Melanocyte of skin (primary cell): ENCODE measurements at places on chromosomes 4 and X. TPM values are rescaled to one million over a fixed set of nuclear protein-coding genes. Genes with fewer than 3 reads are reported as not detected.

Gene FGF16
- total RNA-seq: not detected in 2 replicates

Gene ARX
- not detected in 2 replicates for total RNA-seq

Gene SORCS2
- 0.69 and 1.5 TPM in 2 replicates for total RNA-seq

Gene MTNR1A
- not detected in 2 replicates for total RNA-seq

Gene BMX
- total RNA-seq: under 0.01 and 0.34 TPM in 2 replicates

Gene RHOXF1
- not detected in 2 replicates for total RNA-seq

Gene CYTL1
- 16.0 and 27.6 TPM in 2 replicates for total RNA-seq

Gene GAGE1
- not detected in 2 replicates for total RNA-seq

Gene SOD3
- 0.15 TPM in 1 of 2 replicates, not detected in the other for total RNA-seq

Gene MAGEA6
- not detected in 2 replicates for total RNA-seq

Gene NAP1L3
- total RNA-seq: 0.33 and 0.46 TPM in 2 replicates

Gene ARHGAP24
- total RNA-seq: 44.3 and 50.6 TPM in 2 replicates

Gene PGRMC1
- 65.4 and 93.0 TPM in 2 replicates for total RNA-seq

Gene PITX2
- not detected in 2 replicates for total RNA-seq

Gene USP26
- not detected in 2 replicates for total RNA-seq

Gene POLN
- total RNA-seq: 2.3 and 6.2 TPM in 2 replicates

Gene BEND2
- not detected in 2 replicates for total RNA-seq

Gene TEX11
- total RNA-seq: under 0.01 TPM in 1 of 2 replicates, not detected in the other

Gene ASB5
- total RNA-seq: not detected in 2 replicates

Gene RLIM
- 42.0 and 70.2 TPM in 2 replicates for total RNA-seq

Gene P2RY10
- total RNA-seq: not detected in 2 replicates

Gene TMEM47
- total RNA-seq: 0.33 and 2.0 TPM in 2 replicates

Gene PLAC8
- not detected in 2 replicates for total RNA-seq

Gene BTK
- total RNA-seq: under 0.01 and 0.15 TPM in 2 replicates

Gene CTAG1B
- not detected in 2 replicates for total RNA-seq

Gene FAM9C
- total RNA-seq: not detected in 2 replicates

Gene ADAMTS3
- total RNA-seq: under 0.01 and 0.36 TPM in 2 replicates
